Panc1 (cell line): ENCODE measurements at places on chromosomes 7 and 10. TPM values are rescaled to one million over a fixed set of nuclear protein-coding genes. Genes with fewer than 3 reads are reported as not detected.

DNA sequence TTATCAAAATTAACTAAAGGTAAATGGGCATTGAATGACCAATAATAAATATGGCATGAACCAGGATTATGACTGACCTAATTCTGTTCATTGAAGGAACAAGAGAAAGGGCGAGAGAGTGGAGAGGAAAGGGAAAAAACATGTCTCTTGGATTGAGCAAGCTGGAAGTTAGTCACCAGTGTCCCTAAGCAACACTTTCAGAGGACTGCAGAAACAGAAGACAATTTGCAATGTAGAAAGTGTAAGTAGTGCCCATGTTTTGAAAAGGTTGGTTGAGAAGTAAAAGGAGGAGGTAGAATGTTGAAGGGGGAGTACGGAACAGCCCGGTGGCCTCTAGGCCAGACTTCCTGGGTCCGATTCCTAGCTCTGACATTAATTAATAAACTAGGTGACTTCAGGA, 94.6 kb downstream of the FAS start:
- H3K36me3 ChIP-seq: no peaks in the 10 kb centered on the region
- no peak overlapping the region for H3K4me3 ChIP-seq
- no peak for DNase-seq
- H3K4me1 ChIP-seq: no peaks in the 10 kb centered on the region

DNA sequence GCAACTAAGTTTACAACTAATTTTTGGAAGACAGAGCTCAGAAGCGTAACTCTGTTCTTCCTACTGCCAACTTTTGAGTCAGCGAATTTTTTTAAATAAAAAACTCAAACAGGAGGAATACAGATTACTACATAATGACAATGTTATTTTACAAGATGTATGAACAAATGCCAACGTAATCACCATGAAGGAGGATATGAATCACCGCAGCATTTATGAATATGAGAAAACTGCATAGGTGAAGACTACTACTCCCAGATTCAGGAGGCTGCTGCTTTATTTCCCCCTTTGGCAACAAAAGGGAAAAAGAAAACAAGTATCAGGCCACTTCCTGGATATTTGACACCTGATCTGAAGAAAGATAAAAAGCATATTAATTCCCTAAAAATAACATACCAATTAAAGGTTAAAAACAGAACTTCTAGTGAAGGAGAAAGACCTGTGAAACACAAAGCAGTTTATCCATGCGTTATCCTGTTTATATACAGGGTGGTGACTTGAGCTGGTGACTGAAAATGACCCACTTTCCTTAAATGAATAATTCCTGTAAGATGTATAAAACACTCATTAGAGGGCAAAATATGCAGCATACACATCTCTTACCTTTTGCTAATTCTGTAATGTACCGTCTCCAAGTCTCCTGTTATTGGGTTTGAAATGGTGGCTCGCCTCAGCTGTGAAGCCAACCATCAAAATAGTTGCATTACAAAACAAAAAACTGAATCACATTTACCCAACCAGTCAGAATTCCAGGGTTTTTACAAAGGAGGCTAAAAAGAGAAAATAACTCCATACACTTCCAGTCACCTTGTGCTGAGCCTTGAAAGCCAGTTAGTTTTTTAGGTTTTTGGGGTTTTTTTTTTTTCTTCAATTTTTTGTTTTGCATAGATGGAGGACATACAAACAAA, 52.0 kb downstream of the P4HA1 start:
- H3K27ac ChIP-seq: no peak overlapping the region
- peak; percentile 73 for DNase-seq
- no peaks in the 10 kb centered on the region for H3K27me3 ChIP-seq
- no peak overlapping the region for H3K4me3 ChIP-seq

DNA sequence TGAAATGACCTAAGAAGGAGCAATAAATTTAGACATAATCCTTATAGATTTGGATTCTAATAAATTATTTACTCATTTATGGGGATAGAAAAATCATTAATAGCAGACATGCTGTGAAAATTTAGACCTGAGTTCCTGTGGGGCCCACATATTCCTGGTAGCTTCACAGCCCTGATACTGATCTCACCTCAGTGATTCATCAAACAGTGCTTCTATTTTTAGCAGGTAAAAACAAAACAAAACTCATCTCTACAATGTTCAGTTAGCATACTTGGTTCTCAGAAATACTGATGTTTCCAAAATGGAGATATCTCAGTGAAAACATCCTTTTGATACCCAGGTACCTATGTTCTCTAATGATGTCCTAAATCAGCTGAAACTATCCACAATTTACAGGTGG, 841.1 kb upstream of the SORCS1 start:
- no peak overlapping the region for H3K27ac ChIP-seq
- no peaks in the 10 kb centered on the region for H3K27me3 ChIP-seq
- no peaks in the 10 kb centered on the region for H3K4me1 ChIP-seq
- DNase-seq: no peak

DNA sequence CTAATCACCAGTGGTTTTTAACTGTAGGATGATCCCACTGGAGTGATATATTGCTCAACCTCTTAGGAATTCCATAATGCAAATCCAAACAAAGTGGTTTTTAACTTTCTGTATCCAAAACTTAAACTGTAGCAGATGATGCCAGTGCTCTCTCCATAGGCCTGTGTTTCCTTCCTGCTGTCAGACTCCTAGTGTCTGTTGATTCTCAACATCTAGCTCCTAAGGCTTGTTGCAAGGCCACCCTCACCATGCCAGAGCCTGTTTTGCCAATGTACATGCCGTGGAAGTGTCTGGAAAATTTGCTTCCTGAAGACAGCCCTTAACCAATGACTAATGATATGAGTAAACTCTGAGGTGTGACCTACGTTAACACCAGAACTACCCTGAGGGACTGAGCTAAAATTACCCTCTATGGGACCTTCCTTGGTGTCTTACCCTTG, 39.3 kb downstream of the C1GALT1 start:
- no peak overlapping the region for H3K27ac ChIP-seq
- peaks cover 4% of the 10 kb centered on the region; the same call in 1 of the 2 replicates for H3K4me1 ChIP-seq
- no peaks in the 10 kb centered on the region for H3K36me3 ChIP-seq
- H3K27me3 ChIP-seq: no peaks in the 10 kb centered on the region
- no peak overlapping the region for H3K4me3 ChIP-seq

- H3K36me3 ChIP-seq: no peaks in the 10 kb centered on the region
- no peak for DNase-seq
- no peak overlapping the region for H3K4me3 ChIP-seq
- no peaks in the 10 kb centered on the region for H3K27me3 ChIP-seq
Observed at GRCh38 chr7:19377611-19378344, 232.6 kb upstream of the FERD3L start.

DNA sequence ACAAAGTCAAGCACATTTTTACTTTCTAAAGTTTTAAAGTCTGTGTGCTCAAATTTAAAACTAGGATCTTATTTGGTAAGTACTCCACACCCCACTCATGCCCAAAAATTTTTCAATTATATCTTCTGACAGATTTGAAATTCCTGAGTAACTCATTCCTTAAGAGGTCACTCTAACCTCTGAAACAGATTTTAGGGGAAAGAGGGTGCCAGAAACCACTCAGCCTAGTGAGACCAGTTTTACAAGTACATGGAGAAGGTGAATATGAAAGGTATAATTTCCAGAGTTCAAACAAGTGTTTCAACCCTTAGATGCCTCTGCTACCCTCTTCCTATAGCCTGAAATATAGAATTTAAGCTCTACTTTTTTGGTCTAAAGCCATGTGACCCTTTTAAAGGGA, 79.2 kb downstream of the C7orf25 start:
- no peak overlapping the region for H3K4me3 ChIP-seq
- no peak for DNase-seq
- no peaks in the 10 kb centered on the region for H3K36me3 ChIP-seq
- H3K27me3 ChIP-seq: peaks cover 4% of the 10 kb centered on the region

- H3K4me1 ChIP-seq: no peaks in the 10 kb centered on the region
- H3K27ac ChIP-seq: no peak overlapping the region
- peaks cover 3% of the 10 kb centered on the region; the same call in 1 of the 2 replicates for H3K27me3 ChIP-seq
- H3K36me3 ChIP-seq: no peaks in the 10 kb centered on the region
Observed at GRCh38 chr7:140639366-140640053, 1.1 kb downstream of the DENND2A start.

DNA sequence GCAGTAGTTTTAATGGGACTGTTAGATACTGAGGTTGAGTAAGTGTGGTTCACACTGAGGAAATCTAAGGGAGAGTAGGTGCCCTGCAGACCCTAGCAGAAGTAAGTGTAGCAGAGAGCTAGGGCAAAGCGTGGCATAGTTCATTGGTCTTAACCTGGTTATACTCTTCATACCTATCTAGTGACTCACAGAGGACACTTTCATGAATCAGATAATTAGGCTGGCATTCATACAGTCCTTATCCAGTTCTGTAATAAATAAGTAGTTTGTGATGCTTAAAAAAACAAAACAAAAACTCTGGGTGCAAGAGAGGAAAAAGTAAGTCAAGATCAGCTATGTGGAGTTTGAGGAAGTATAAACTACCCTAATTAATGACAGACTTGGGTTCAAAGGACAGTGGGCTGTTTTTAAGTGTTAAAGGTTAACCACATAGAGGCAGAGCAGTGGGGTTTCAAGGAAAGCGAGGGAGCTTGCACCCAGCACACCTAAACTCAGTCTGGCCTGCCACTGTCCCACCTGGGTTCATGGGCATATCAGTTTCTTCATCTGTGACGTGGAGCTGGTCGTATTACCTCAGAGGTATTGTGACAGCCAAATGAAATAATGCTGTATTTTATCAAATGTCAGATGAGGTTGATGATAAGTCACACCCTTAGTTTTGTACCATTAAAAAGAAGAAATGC, 27.1 kb downstream of the LMTK2 start:
- no peaks in the 10 kb centered on the region for H3K27me3 ChIP-seq
- no peak overlapping the region for H3K4me3 ChIP-seq
- peak overlapping the region; percentile 49 for H3K27ac ChIP-seq
- no peaks in the 10 kb centered on the region for H3K36me3 ChIP-seq
- H3K4me1 ChIP-seq: peaks cover 42% of the 10 kb centered on the region
- DNase-seq: no peak

DNA sequence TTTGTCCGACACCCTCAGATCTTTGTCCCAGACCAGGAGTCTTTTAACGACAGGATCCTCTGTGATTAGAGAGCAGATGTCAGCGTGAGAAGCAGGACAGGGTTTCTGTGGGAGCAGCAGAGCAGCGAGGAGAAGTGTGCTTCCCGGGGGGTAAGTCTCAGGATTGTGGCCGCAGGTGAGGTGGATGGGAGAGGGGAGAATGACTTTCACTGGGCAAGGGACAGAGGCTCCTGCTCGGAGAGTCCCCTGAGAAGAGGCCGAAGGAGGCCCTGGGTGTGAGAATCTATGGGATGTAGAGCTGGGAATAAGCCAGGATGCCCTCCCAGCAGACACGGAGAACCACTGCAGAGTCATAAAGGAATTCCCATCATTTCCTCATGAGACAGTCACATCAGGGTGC, 10.4 kb upstream of the RBAK start:
- no peak for DNase-seq
- H3K4me3 ChIP-seq: no peak overlapping the region
- H3K27me3 ChIP-seq: no peaks in the 10 kb centered on the region
- no peaks in the 10 kb centered on the region for H3K36me3 ChIP-seq
- no peaks in the 10 kb centered on the region for H3K4me1 ChIP-seq

GRCh38 chr10:89281606-89282395, 20.0 kb upstream of the IFIT2 start:
- no peak overlapping the region for H3K4me3 ChIP-seq
- H3K27me3 ChIP-seq: no peaks in the 10 kb centered on the region
- H3K27ac ChIP-seq: peak overlapping the region; percentile 98

- H3K4me3 ChIP-seq: no peak overlapping the region
- no peaks in the 10 kb centered on the region for H3K27me3 ChIP-seq
- H3K27ac ChIP-seq: no peak overlapping the region; the same call in 1 of the 2 replicates
- DNase-seq: no peak
Observed at GRCh38 chr10:35006836-35007235, 83.3 kb downstream of the CUL2 start.

DNA sequence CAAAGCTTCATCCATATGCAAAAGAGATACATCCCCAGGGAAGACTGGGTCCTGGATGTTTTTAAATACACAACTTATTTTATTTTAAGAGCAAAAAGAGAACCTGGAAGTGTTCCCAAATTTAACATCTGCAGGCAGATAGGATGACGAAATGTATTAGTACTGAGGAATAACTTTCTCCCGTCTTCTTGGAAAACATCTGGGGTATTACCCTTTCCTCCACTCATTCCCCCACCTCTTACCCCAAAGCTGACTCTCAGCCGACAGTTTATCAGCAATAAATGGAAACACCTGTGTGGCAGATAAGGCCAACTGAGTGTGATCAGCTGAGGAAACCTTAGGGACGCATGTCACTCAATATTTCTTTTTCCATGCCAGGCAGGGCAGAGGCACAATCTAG, 435.6 kb upstream of the NPVF start:
- H3K4me1 ChIP-seq: no peaks in the 10 kb centered on the region
- no peak for DNase-seq
- no peaks in the 10 kb centered on the region for H3K36me3 ChIP-seq
- H3K27me3 ChIP-seq: peaks cover 9% of the 10 kb centered on the region
- H3K4me3 ChIP-seq: no peak overlapping the region

DNA sequence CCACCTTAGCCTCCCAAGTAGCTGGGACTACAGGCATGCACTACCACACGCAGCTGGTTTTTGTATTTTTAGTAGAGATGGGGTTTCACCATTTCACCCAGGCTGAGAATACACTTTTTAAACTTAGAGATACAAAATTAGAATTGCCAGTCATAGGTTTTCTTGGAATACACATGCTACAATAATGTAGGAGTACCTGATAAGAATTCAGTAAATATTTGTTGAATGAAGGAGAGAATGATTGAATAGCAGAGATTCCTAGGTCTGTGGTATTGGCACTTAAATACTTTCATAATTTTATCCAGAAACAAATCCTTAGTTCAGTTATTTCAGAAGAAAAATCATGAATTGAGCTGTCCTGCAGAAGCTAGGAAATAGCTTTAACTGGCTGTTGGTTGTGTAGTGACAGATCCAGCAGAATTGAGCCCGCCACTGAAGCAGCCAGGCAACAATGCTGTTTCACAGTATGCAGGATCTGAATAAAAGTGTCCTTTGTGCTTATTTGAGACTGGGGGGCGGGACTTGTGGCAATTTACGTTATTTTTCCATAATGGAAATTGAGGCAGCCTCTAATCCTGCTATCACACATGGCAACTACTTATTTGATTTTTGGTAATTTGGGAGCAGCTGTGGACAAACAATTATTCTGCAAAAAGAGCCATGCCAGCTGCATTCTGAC, 31.5 kb downstream of the NRF1 start:
- no peak overlapping the region for H3K4me3 ChIP-seq
- no peak for DNase-seq
- H3K36me3 ChIP-seq: no peaks in the 10 kb centered on the region

DNA sequence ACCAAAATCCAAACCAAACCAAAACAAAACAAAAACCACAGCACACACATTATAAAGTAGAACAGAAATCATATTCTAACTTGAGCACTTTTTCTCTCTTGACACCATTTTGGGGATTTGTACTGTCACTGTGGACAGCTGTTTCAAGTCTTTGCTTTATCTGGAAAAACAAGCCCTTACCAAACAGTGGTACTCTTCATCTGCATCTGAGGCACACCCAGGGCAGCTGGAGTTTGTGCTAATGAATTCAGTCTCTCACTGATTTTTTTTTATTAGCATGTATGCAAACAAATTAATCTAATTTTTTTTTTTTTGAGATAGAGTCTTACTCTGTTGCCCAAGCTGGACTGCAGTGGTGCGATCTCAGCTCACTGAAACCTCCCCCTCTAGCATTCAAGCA, 171.4 kb downstream of the RAPGEF5 start:
- H3K4me3 ChIP-seq: no peak overlapping the region
- H3K4me1 ChIP-seq: no peaks in the 10 kb centered on the region
- peaks cover 5% of the 10 kb centered on the region; the same call in 1 of the 2 replicates for H3K27me3 ChIP-seq
- no peak overlapping the region for H3K27ac ChIP-seq

The RNF32 gene
- 3.5 TPM for total RNA-seq

The TMEM236 gene
- total RNA-seq: 0.05 TPM

The GRID1 gene
- total RNA-seq: 2.3 TPM

The FIGNL1 gene
- total RNA-seq: 28.0 TPM

The NCF1 gene
- not detected for total RNA-seq

The SLC16A9 gene
- 0.13 TPM for total RNA-seq

The HBP1 gene
- total RNA-seq: 28.1 TPM

The GPER1 gene
- 2.9 TPM for total RNA-seq
